ENCODE measurements at places on chromosomes 4 and X.

GRCh38 chr4:30865691-30866090 is 145.5 kb downstream of the PCDH7 start:
- no peak for DNase-seq

GRCh38 chr4:152258391-152258790 is 277.5 kb downstream of the FBXW7 start:
- DNase-seq = no peak

DNA sequence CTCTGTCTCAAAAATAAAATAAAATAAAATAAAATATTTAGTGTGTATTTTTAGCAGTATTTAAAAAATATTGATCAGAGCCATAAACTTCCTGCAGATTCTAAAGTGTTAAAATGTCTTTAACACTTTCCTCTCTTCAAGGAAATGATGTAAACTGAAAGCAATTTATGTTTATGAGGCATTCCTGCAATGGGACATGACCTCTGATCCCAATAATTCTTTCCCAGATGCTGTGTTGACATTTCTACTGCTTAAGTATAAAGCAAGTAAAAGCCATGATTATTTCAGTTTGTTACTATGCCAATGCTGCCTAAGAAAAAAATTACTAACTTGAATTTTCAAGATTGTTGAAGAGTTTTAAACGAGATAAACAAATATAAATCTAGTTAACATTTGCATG is 29.0 kb downstream of the COQ2 start:
- DNase-seq = no peak

DNA sequence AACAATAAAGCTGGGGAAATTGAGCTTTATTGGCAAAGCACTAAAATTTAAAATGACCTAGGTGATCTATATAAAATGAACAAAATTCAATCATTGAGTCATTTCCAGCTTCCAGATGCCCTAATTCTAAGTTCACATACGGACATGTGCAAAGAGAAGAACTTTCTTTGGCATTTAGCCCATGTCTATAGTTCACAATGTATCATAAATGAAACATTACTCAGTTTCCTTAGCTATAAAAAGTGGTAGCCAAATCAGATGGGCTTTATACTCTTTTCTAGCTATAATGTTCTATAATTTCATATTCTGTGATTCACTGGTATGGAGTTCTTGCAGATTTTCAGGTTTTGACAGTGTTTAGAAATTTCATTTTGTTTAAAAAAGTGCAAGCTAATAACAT is 327.4 kb downstream of the KCTD8 start:
- no peak for DNase-seq

DNA sequence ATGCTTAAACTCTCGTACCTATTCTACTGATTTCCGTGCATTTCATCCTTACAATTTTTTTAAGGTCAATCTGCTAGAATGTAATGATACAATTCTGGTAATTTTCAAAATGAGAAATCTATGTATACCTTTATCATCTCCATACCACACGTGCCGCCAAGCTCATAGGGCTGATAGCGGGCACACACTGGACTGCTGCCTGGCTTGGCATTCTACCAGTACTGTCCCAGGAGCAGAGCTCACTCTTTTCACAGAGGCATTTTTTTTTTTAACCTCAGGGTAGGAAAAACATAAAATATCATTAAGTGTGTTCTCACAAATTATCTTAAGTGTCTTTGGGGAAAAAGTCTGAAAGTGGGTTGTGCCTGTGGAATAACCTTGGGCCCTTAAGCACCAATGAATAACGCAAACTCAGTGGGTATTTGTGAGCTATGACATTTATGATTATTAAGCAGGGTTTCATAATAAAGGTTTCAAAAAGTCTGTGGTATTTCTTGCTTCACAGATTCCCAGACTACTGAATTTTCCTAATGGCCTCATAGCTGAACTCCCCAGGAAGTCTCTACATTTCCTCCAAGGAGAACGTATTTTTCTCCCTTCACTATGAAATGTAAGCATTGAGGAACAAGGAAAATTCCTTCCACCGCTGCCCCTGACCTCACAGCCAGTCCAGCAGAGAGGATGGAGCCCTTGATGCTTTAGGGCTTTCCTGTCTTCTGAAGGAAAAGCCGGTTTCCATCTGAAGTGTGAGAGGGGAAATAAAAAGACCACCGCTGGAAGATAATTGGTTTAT is 125.2 kb downstream of the ELOVL6 start:
- DNase-seq = no peak

- no peak for DNase-seq
Measured at GRCh38 chr4:8698341-8699062, 105.9 kb downstream of the CPZ start.

GRCh38 chr4:182083671-182084410 is 159.4 kb upstream of the TENM3 start:
- no peak for DNase-seq

GRCh38 chr4:69060651-69061308 is 35.5 kb upstream of the UGT2B7 start:
- no peak for DNase-seq

GRCh38 chr4:164892018-164892417 is 15.0 kb downstream of the APELA start:
- DNase-seq = no peak

DNA sequence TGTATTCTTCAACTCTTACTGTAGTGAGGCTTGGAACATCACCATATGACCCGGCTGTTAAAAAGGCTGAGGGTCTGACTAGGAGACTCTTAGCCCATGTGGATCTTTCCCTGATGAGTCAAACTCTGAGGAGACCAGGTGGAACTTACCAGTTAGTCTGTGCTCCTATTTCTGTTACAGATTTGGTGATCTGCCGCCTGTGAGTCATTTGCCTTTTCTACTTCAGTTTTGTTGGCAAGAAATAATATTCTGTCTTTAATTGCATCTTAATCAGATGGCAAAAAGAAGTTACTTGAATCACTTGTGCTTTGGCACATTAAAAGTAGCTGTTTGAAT is 48.4 kb downstream of the MTM1 start:
- no peak for DNase-seq

GRCh38 chrX:20181598-20182329 is 40.1 kb upstream of the EIF1AX start:
- no peak for DNase-seq

GRCh38 chr4:66123831-66124413 is 453.6 kb upstream of the EPHA5 start:
- no peak for DNase-seq

- DNase-seq = no peak
Measured at GRCh38 chr4:87910795-87911194, 64.7 kb upstream of the SPP1 start.

DNA sequence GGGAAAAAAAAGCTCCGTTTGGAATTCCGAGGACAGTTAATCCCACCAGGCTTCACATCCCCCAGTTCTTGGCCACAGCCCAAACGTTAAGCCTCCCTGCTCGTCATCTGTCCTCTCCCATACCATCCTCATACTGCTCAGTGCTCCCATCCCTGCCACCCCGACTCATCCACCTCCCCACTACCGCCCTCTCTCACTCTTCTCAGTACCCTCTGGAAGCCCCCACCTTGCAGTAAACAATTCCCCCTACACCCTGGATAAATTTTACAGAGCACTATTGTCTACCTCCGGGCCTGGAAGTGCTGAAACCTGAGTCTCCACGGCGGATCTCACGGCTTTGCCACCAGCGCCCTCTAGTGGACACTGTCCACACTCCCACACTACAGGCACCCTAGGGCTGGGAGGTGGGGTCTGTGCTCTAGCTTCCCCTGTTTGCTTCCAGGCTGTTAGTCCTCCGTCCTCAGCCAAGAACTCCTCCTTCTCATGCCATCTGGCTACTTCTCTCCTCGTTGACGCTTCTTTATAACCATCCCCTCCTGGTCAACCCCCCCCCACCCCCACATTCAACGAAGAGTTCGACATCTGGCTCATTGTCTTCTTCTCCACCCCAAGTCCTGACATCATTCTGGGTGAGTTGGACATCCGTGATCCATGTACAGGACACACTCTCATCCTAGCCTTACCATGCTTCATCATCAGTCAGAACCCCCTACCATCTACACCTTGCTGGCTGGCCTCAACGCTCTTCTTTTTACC is 54.5 kb downstream of the RTL9 start:
- DNase-seq = peak; percentile 86

GRCh38 chrX:136200466-136200865 is 50.7 kb downstream of the MAP7D3 start:
- peak; percentile 51 for DNase-seq

GRCh38 chr4:75058486-75058885 is 125.6 kb downstream of the PARM1 start:
- DNase-seq = no peak

- DNase-seq = peak; percentile 7
Measured at GRCh38 chrX:76279007-76279406, 106.1 kb downstream of the PBDC1 start.

GRCh38 chr4:143347484-143348111 is 10.9 kb downstream of the GAB1 start:
- no peak for DNase-seq

- DNase-seq = no peak
Measured at GRCh38 chr4:59994118-59994517, 1206.0 kb upstream of the ADGRL3 start.

DNA sequence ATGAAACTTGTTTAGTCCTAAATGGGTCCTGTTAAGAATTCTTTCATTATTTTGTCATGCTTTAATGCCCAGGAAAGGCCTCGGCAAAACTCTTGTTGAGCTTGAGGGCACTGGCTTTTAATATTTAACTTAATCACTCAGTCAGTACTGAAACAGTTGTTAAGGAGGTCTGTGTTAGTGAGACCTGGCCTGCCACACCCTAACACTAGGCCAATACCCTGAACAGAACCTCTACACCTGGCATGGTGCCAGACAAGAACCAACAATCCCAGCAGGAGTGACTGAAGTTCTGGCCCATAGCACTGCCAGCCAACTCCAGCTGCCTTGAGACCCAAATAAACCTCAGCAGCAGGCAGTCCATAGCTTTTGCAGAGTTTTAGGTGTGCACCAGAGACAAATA is 85.7 kb upstream of the ITM2A start:
- DNase-seq = no peak

GRCh38 chr4:90318193-90318592 is 191.0 kb downstream of the CCSER1 start:
- DNase-seq = no peak

- DNase-seq = no peak
Measured at GRCh38 chr4:2363056-2363721, 55.3 kb downstream of the ZFYVE28 start.

DNA sequence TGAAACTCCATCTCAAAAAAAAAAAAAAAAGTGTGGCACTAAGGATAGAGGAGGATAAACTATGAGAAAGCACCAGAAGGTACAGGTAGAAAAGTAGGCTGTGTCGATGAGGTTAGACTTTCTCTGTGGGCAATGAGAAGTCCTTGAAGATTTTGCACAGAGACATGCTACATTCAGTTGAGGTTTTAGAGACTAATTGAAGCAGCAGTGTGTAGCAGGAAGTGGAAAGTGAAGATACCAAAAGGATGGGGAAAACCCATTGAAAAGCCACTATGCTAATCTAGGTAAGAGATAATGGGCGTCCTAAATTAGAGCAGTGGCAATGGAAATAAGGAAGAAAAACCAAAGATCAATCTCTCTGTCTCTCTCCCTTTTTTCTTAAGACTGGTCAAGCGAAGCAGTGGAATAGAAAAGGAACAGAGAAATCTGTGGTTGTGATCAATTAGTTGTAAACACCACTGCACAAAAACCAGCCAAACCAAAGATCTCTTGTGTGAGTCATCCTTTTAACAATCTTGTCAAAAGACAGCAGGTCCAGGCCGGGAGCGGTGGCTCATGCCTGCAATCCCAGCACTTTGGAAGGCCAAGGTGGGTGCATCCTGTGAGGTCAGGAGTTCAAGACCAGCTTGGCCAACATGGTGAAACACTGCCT is 3.5 kb downstream of the SPINK2 start:
- DNase-seq = no peak

GRCh38 chrX:12987900-12988594 is 13.1 kb downstream of the TMSB4X start:
- no peak for DNase-seq

DNA sequence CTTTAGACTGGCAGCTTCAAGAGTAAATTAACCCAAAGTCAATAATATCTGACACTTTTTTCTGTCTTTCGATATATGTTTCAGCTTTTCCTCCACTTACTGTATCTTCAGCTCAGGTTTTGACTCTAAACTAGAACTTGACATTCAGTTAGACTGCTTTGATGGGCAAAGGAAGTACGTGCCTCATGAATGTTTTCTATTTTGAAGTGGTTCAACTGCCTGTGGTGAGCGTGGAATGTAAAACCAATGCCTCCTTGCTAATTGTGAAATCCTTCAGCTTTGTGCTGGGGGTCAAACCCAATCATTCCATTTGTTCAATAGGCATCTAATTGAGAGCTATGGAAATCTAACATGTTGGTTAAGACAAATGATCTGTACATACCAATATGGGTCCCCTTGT is 857.0 kb upstream of the HTR2C start:
- DNase-seq = no peak
